ENCODE measurements at places on chromosomes 16 and 17.
A peak's percentile ranks its signal among the peaks of the same experiment; 100 is the strongest.

DNA sequence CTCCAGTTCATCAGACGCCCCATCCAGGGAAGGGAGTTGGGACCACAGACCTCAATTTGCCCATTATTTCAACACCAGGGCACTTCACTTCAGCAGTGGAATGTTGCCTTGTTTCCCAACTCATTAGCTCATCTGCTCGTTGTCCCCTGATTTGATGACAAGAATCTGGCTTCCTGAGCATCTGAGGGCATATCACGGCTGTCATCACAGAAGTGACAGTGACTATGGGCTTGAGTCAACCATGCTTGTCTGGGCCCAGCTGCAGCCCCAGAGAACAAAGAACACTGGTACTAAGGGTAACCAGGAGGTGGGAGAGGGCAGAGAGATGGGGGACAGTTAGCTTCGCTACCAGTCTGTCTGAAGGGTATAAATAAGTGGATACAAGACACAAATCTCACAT is 266.0 kb upstream of the SDK2 start:
- DNase-seq, result no peak

DNA sequence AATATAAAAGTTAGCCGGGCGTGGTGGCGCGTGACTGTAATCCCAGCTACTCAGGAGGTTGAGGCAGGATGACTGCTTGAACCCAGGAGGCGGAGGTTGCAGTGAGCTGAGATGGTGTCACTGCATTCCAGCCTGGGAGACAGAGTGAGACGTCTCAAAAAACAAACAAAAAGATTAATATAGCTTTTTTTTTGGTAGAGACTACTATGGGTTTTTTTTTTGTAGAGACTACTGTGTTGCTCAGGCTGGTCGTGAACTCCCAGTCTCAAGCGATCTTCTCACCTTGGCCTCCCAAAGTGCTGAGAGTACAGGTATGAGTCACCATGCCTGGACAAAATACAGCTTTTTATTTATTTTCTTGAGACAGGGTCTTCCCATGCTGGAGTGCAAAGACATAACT is 20.2 kb downstream of the ZNRF1 start:
- DNase-seq, result no peak

DNA sequence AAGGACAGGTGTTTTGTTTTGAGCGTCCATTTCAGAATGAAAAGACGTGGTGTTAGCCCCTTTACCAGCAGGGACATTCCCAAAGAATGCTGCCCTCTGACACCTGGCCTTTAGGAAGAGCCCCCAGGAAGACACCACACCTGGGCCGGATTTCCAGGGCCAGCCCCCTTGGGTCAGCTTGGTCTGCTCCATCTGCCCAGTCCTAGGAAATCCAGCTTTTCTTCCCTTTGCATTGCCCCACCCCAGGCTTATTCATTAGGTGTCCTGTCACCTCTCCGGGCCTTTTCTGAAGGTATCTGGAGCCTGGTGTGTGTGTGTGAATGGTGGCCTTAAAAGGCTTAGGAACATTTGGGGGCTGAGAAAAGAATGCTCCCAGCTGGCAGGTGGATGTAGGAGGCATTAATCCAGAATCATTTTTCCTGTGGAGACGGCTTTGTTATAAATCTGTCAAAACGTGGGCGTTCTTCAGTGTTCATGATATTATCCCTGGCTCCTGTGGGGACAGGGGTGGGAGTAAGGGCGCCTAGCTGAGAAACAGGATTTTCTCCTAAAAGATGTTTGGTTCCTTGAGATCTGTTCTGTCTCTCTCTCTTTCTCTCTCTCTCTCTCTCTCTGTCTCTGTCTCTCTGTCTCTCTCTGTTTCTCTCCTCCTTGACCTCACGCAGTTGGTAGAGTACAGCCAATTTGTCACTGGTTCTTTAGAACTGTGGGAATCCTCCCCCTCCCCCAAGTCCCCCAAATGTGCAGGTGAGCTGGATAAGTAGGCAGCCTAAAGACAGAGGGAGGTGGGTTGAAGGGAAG is 84.0 kb downstream of the NTN1 start:
- DNase-seq, result no peak

DNA sequence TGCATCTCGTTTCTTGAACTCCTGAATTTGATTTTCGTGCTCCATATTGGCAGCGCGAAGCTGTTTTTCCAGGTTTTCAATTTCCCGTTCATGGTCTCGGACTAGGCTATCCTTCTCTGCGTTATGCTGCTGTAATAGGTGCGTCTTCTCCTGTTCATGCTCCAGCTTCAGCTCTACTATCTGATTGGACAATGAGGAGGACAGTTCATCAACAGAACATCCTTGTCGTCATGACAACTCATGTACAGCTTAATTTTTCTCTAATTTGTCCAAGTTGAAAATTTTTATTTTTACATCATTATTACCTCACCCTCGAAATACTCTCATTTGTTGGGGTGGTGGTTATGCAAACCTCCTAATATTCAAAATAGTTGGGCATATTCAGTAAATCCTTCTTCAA is 289.8 kb downstream of the CEP112 start:
- DNase-seq, result no peak

DNA sequence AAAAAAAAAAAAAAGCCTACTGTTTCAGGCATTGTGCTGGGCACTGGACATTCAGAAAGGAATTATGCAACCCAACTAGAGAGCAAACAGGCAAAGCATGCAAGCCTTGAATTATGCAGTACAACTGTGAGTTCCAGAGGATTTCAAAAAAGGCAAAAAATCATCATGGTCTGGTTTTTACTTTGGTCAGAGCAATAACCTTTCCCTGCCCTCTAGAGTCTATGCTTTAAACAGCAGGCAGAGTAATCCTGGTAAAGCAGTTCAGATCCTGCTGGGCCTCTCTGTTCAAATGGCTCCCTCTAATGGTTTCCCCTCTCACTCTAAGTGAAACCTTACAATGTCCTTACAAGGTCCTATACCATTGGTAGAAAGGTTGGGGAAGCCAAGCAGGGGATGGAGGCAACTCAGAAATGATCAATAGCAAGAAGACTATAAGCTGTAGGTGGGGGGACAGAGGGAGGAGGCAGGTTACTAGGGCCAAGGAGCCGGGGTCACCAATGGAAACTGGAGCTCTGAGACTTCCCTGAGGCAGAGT is 4.6 kb upstream of the TAF15 start:
- DNase-seq, result peak; percentile 65

GRCh38 chr17:35542990-35543389 is 5.5 kb upstream of the SLFN12L start:
- DNase-seq, result no peak

DNA sequence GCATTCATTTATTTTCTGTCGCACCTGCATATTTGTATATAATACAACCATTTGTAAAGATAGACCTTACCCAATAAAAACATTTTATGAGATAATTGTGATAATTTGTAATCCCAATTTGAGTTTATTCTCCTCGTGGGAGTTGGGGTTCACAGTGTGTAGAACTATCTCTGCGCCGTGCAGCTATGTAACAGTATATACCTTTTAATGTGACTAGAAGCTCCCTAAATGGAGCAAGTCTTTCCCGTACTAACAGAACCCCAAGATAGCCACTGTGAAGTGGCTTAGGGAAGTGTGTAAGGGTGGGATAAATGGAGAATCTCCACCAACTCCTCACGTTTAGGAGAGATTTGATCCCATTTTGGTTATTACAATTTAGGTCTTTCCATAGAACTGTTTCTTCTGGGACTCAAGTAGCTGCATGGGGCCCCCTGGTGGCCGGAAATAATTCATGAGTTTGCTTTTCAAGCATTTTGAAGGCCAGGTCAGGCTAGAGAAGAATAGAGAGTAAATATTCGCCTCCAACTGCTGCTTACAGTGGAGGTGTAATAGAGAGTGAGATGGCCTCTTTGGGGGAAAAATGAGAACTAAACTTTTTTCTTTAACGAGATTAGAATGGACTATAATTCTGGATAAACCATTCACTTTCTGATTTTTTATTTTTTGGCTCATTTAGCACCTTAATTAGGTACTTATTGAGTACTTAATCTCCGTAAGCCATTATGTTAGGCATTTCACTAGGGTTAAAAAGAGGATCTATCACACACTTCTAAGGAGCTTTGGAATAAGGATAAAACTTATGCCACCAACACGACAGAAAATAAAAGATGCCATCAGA is 4.5 kb downstream of the TMEM100 start:
- peak; percentile 61 for DNase-seq

DNA sequence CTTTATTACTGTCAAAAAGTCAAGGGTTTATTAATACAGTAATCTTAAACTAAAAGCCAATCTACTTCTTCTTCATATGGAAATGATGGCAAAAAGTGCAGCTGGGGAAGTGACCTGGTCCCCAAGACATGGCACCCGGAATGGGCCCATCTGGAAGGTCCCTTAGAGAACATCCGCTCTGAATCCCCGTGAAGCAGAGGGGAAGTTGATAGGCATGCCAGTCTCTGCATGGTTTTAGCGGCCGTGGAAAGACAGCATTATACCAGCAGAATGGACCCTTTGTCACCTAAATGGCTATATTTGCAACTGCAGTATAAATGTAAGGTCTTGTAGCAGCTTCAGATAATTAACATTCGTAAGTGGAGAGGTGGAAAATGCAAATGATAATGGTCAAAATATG is 32.4 kb downstream of the COTL1 start:
- DNase-seq, result no peak

GRCh38 chr17:48470388-48471034 is 40.5 kb upstream of the SKAP1 start:
- no peak for DNase-seq

Measured in CD4-positive, alpha-beta T cell treated with Interleukin-4 for 1 hour (primary cell).